Progenitor cell of endocrine pancreas (in vitro differentiated cells): ENCODE measurements at places on chromosomes 11 and 22. TPM values are rescaled to one million over a fixed set of nuclear protein-coding genes. Genes with fewer than 3 reads are reported as not detected.

DNA sequence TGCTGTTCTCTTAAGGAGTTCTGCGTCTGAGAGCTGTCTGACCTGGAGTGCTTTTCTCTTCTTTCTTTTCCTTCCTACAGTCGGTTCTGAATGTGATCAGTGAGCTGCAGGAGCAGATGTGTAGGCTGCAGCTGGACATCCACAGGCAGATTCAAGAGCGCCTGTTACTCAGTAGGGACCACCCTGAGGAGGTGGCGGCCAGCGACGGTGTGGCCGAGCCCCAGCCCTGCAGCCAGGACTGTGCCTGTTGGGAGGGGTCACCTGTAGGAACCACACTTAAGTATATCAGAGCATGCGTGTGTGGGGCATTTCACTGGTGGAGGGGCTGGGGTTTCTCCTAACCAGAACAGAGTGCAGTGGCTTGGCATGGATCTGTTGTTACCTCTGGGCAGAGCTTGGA, 56.3 kb downstream of the CYB5R2 start:
- no peak for DNase-seq

DNA sequence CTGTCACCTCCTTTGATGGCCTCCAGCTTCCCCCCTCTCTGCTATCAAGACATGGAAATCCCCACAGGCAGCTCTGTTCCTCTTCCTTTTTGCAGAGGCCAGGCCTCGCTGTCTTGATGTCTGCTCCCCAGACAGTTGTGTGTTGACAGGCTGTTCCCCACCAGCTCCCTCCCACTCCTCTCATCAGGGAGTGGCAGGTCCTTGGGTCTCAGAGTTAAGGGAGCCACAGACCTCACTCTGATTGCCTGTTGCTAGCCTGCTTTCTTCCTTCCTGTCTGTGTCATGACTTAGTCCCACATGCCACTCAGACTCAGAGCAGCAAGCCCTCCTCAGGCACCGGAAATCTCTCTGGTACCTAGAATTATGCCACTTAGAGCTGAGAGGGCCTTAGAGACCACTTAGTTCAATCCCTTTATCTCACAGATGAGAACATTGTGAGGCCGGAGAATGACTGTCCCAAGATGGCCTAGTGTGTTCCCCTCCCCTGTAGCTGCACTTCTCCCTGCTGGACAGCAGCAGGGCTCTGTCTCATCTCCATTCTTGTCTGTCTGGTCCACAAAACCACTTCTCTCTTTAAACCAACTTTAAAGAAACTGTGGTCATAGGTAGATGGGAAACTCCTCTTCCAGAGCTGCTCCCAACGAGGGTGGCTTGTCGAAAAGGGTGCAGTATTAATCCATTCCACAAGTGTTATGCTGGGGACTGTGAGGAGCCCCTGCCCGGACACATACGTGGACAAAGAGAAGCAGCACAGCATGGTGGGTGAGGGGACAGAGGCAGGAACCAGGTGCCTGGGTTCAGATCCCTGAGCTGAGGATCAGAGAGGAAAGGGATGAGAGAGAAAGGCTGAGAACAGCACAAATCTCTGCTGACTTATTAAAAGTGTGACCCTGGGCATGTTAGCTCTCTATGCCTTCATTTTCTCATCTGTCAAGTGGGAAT, 4.2 kb downstream of the AMPD3 start:
- no peak for DNase-seq

- no peak for DNase-seq
Measured at GRCh38 chr11:70740488-70740851, 342.1 kb downstream of the CTTN start.

ANO5 gene
- 6.2 and 6.5 TPM in 2 replicates for total RNA-seq

NLRP10 gene
- total RNA-seq = not detected in 2 replicates

DNA sequence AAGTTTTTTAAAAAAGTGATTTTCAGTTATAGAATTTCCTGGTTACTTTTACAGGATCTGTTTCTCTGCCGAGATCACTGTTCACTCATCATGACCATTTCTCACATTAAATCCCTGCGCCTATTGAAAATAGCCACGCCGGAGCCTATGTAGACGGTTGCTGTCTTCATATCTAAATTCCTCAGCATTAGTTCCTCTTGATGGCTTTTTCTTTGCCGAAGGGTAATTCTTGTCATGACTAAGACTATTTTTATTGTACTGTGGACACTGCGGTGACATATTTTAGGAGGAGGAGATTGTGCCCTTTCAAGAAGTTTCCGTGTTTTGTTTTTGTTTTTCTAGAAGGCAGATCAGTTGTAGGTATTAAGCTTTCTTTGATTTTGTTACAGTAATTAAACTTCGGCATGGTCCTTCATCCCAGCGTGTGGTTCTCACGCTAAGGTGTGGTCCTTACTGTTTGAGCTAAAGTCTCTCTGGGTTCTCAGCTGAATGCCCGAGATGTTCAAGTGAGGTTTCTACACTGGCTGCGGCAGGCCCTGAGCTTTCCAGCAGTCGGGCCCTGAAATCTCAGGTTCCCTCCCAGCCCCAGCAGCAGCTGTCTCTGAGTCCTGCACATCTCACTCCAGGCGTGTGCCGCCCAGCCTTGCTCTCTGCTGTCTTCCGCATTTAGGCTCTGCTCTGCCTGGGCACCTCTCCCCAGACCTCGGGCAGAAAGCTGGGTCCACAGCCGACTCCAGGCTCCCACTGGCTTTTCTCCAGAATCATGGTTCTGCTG, 1110.5 kb downstream of the TBC1D22A start:
- no peak for DNase-seq

DNA sequence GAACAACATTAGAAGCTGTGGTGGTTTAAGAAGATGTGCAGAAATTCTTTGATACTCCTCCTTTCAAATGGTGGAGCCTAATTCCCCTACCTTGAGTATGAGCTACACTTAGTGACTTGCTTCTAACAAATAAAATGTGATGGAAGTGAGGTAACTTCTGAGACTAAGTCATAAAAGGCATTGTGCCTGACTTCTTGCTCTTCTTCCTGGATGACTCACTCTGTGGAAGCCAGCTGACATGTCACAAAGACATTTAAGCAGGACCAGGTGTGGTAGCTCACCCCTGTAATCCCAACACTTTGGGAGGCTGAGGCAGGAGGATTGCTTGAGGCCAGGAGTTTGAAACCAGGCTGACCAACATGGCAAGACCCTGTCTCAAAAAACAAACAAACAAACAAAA, 3.9 kb upstream of the PLA2G3 start:
- no peak for DNase-seq
